Activated T-cell treated with anti-CD3 and anti-CD28 coated beads for 48 hours (primary cell): ENCODE measurements at places on chromosomes 5 and 9.

DNA sequence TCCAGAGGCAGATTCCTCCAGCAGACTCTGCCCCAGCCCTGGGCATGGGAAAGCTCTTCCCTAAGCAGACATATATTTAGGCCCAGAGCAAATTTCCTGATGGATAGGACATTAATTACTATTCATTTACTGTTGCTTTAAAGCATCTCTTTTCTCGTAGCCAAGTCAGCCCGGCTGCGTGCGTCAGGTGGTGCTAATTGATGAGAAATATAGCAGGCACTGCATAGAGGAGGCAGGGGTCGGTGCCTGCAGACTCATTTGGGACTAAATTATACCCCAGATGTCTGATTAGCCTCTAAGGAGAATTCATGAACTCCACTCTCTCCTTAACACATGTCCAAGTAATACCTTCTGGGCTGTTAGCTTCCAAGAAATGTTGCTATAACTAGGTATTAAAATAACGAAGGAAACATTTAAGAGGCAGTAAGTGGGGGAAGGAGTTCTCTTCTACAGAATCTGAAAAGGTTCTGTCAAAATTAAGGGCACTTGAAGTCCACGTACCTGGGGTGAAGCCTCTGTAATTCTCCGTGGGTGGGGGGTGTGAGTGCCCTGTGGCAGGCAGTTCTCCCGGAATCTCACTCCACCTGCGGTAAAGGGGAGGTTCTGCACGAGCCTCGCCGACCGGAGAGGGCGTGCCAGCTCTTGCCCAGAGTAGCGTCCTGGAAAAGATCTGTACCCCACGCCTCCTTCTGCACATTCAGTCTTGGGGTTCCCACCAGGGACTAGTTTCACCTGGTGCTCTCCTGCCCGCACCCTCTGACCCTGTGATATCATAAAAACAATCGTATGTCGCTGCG lies 115.9 kb upstream of the FCN2 start:
- DNase-seq: no peak

GRCh38 chr9:33233626-33234342 lies 6.2 kb upstream of the SPINK4 start:
- no peak for DNase-seq

DNA sequence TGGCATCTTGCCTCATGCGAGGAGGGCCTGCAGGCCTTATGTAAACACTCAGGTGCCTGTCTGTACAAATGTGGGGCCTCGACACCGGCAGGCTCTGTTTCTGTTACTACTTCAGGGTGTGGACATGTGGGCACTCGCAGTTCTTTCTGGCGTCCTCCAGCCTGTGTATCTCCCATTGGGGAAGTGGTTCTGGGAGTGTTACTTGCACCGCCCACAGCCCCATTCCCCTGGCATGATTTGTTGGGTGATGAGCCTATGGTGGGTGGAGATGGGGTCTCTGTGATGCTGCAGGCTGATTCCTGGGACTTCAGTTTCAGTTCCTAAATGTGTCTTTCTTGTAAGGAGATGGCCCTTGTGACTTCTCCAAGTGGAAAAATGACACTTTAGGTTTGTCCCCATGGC lies 82.1 kb upstream of the PITX1 start:
- DNase-seq: no peak

- no peak for DNase-seq
These were observed 995 bp upstream of the MSMP start for GRCh38 chr9:35755071-35755470.

DNA sequence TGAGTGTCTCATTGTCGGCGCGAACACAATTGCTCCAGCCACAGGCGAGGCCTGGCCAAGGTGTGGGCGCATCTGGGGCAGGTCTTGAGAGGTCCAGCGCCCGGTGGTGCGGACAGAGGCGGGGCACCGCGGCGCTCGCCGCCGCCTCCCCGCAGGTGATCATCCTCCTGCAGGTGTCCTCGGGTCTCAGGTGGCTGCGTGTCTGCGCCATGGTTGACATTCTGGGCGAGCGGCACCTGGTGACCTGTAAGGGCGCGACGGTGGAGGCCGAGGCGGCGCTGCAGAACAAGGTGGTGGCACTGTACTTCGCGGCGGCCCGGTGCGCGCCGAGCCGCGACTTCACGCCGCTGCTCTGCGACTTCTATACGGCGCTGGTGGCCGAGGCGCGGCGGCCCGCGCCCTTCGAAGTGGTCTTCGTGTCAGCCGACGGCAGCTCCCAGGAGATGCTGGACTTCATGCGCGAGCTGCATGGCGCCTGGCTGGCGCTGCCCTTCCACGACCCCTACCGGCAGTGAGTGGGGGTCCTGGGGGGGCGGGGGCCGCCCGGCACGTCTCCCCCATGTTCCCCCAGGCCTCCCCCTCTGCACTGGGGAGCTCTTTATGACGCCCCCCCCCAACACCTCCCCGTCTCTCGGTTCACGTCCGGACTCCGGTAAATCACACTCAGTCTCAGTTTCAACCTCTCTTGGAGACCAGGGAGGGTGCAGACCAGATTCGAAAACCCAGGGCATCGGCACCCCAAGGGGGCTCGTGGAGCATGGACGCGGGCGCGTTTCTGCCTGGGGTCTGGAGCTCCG lies 446 bp downstream of the NXNL2 start:
- no peak for DNase-seq

DNA sequence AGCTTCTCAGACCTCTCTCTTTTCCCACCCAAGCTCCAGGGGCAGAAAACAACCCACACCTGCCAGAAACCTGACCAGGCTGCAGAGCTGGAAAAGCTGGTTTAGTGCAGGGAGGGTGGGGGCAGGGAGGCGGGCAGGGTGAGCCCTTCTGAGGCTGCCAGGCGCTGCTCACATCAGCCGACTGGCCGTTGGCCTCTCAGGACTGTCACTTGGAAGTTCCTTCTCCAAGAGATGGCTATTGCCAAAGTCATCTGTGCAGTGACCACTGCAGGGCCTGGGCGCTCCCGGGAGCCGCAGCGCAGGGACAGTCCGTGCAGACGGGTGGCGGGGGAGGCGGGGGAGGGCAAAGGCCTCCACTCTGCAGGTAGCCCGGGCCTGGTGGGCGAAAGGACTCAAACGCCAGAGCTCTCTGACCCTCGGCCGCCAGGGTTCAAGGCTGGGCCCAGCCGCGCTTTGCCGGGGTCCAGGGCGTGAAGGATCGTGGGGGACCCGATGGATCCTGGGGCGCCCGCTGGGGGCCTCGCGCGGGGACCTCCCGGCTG lies 205.0 kb upstream of the IER5L start:
- no peak for DNase-seq

DNA sequence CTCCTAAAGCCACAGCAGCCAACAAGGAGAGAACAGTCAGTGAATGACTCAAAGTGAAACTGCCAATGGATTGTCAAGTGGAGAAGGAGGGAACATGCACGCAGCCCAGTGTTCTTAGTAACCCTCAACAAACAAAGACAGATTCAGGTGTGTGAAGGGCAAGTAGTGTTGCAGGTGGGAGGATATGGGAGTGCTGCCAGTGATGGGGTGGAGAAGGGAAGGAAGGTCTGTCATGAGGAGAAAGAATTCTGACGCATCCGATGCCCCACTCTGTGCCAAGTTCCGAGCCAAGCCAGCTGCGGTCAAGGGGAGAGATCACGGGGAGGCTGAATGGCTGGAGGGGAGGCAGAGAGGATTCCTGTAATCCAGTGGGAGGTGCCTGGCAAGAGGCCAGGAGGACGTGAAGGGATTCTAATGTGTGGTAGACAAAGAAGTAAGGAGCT lies 56.5 kb downstream of the CAST start:
- DNase-seq: no peak

GRCh38 chr9:33466565-33467495 lies 6.9 kb downstream of the NOL6 start:
- peak; percentile 67 for DNase-seq

GRCh38 chr9:130451509-130452388 lies 7.0 kb downstream of the ASS1 start:
- no peak for DNase-seq

GRCh38 chr5:125695996-125696655 lies 727.1 kb upstream of the GRAMD2B start:
- DNase-seq: no peak
